ENCODE measurements at places on chromosomes 16 and 17.
A peak's percentile ranks its signal among the peaks of the same experiment; 100 is the strongest.

GRCh38 chr17:72454342-72454741, 333.5 kb downstream of the SOX9 start:
- no peak for DNase-seq

GRCh38 chr16:78684030-78684611, 584.7 kb downstream of the WWOX start:
- peak; percentile 94 for DNase-seq

GRCh38 chr17:69592692-69593350, 178.3 kb downstream of the MAP2K6 start:
- peak; percentile 74 for DNase-seq

- DNase-seq: no peak
Measured at GRCh38 chr16:26041952-26042668, 350.4 kb downstream of the HS3ST4 start.

- no peak for DNase-seq
Measured at GRCh38 chr17:79595471-79595870, 15.4 kb downstream of the RBFOX3 start.

- DNase-seq: no peak
Measured at GRCh38 chr16:84583995-84584394, 33.9 kb downstream of the COTL1 start.

- no peak for DNase-seq
Measured at GRCh38 chr17:19537111-19537510, 3.5 kb downstream of the SLC47A1 start.

DNA sequence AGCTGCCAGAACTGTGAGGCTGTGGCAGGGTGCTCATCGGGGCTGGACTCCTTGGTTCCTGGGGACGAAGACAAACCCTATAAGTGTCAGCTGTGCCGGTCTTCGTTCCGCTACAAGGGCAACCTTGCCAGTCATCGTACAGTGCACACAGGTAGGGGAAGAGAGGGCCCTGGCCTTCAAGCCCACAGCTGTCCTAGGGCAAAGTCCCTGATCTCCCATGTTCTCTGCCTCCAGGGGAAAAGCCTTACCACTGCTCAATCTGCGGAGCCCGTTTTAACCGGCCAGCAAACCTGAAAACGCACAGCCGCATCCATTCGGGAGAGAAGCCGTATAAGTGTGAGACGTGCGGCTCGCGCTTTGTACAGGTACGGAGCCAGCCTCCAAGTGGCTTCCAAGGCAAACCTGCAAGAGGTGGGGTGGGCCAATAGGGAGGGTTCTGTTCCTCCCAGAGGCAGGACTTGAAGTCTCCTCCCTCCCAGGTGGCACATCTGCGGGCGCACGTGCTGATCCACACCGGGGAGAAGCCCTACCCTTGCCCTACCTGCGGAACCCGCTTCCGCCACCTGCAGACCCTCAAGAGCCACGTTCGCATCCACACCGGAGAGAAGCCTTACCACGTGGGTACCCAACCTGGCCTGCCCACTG, 3.7 kb downstream of the BCL6B start:
- no peak for DNase-seq

DNA sequence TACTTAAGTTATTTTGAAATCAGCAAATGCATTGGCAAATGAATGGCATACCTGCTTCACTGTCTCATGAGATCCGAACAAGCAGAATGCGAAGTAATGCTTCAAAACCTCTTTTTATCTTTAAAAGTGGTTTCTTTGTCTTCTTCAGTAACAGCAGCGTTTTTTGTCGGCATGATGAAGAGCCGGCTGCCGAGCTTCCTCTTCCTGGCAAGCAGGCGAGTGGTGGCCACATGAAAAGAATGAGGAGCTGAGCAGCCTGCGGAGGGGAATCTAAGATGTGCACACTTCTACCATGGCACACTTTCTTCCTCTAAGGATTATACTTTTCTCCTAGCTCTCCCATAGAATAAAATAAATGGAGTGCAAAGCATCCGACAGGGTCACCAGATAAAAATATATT, 42.4 kb upstream of the AKTIP start:
- DNase-seq: no peak

GRCh38 chr16:1734816-1735215, 28.8 kb downstream of the MAPK8IP3 start:
- DNase-seq: no peak

- DNase-seq: no peak
Measured at GRCh38 chr17:5110816-5111215, 862 bp downstream of the ZNF232 start.

- DNase-seq: no peak
Measured at GRCh38 chr17:80380068-80380467, 34.9 kb upstream of the ENDOV start.

GRCh38 chr16:69031877-69032301, 73.6 kb upstream of the HAS3 start:
- DNase-seq: no peak

- DNase-seq: no peak
Measured at GRCh38 chr17:57496382-57496781, 240.1 kb downstream of the MSI2 start.

DNA sequence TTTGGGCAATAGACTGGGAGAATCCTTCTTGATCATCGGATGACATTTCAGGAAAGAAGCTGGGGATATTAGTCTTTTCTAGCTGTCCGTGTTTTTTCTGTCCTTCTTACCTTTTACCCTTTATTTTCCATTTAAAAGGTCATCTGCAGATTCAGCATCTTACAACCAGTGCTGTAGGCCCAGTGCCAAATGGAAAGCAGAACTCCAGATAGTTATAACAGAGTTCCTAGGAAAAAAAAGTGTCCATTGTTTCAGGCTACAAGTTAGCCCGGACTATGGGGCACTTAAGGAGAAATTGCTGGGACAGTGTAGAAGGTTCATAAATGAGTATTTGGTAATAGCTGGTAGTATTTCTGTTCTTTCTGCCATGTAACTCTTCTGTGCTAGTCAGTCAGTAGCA, 28.4 kb downstream of the LDHD start:
- no peak for DNase-seq

- DNase-seq: no peak
Measured at GRCh38 chr16:85867189-85867588, 31.8 kb upstream of the IRF8 start.

- DNase-seq: no peak
Measured at GRCh38 chr17:2500446-2500845, 11.2 kb downstream of the METTL16 start.

DNA sequence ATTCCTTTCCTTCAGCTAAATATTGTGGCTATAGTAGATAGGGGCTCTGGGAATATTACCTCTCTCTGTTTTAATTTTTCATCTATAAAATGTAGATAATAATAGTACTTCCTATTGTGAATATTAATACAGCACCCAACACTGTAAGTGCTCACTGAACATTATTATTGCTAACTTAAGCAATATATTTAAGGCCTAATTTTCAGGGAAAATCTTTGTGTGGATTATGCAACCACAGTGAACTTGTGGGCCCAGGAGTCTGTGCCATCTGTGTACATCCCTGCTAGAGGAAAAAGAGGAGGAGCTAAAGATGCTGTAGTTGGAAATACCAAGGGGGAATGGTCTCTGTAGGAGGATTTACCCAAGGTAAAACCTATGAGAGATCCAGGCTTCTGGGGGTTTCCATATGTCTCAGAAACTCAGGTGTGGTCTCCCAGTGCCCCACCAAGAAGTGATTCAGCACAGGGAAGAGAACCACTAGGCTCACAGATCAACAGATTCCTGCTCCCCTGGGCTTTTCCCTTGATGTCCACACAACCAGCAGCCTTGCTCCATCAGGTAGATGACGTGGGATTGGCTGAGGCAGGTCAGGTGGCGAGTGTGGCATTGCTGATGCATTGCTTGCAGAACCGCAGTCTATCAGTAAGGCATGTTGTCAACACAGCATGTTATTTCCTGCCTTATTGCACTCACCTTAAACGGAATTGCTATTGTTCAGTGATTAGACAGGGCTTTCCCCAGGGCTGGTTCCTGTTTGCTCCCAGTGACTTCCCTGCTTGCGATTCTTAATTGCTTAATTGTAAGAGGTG, 1.6 kb upstream of the N4BP1 start:
- DNase-seq: no peak

DNA sequence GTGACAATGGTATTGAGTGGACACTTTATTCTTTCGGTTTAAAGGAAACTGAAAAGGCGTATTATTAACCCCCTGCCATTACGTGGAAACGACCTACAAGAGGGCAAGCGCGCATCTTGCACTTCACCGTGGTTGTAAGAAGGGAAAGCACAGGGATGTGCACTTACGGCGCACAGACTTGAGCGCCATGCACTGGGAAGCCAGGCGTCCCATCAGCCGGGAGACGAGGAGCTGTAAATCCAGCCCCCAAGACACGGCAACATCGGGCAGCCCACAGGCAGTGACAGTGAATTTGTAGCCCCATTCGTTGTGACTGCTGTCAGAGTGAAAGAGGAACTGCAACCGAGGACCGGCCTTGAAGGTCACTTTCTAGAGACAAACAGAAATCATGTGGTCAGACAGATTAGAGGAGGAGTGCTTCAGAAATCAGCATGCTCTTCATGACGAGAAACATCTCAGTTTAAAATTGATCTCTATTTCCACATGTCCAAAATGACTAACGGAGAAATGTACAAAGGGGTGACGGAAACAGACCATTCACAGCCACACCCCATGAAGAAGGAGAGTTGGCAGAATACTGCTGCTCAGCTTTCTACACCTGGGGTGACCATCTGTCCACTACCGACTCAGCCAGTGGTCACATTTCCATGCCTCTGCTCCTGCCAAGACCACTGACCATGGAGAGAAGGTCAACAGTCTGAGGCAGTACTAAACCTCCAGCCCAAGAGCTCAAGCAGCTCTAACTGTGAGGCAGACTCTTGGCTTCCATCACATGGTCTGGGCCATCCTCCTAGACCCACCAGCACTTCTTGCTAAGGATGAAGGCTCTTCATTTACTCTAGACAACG, 68.6 kb downstream of the ZZEF1 start:
- DNase-seq: no peak

DNA sequence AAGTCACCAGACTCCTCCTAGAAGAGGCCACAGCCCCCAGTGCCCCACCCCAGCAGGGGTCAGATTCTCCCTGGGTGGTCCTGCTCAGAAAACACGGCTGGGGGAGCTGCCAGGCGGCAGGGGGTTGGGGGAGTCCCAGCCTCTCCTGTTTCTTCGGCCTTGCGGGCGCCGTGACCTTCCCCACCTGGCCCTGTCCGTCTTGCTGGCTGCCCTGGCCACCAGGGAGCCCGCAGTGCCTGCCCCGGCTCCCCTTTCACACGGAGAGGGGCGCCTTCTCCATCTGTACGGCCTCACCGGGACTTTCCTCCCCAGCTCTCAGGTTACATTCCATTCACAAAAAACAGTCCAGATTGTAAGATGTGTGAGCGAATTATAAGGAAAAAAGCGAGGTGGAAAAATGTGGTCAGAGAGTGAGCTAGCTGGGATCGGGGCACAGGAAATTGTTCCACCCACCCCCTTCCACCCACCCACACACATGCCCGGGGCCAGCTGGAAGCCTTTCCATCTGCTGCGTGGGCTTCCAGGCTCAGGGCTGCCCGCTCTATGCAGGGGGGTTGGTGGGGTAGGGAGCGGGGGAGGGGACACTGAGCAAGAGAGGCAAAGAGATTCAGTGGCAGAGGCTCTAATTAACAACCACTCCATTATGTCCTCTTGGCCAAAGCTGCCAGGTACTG, 14.6 kb upstream of the CIBAR2 start:
- peak; percentile 85 for DNase-seq

- DNase-seq: no peak
Measured at GRCh38 chr16:89452241-89452640, 38.1 kb downstream of the ANKRD11 start.

GRCh38 chr17:2712300-2713043, 908 bp upstream of the CLUH start:
- no peak for DNase-seq

- DNase-seq: peak; percentile 26
Measured at GRCh38 chr17:64982139-64982915, 63.0 kb upstream of the LRRC37A3 start.

- no peak for DNase-seq
Measured at GRCh38 chr16:84570739-84571403, 47.0 kb downstream of the COTL1 start.

GRCh38 chr17:78939615-78940014, 14.4 kb upstream of the TIMP2 start:
- no peak for DNase-seq

DNA sequence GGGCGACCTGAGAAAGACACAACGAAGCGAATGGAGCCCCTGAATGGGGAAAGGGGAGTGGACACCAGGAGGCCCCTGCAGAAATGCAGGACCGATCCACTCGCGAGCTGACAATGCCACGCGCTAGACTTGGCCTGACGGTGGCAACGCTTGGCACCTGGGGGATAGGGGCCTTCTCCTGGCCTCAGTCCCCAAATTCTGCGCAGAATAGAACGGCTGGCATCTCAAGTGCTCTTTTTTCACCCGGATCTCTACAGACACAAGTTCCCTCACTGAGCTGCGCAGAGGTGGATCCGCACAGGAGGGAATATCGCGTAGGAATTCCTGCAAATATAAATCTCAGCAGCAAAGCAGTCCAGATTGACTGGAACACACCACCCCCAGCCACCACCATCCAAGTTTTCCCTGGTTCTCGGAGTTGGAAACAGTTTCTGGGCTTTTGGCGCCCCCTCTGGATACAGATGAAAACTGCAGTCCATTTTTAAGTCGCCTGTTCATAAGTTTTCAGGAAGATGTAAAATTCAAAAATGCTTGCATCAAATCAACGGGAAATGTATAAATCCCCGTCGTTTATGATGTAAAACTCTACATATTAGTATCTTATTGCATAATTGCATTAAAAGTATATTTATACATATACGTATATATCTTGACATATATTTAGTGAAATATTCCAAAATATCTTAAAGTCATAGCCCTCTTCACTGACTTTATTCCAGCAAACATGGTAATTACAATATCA, 2.3 kb upstream of the SOX9 start:
- DNase-seq: peak; percentile 90

DNA sequence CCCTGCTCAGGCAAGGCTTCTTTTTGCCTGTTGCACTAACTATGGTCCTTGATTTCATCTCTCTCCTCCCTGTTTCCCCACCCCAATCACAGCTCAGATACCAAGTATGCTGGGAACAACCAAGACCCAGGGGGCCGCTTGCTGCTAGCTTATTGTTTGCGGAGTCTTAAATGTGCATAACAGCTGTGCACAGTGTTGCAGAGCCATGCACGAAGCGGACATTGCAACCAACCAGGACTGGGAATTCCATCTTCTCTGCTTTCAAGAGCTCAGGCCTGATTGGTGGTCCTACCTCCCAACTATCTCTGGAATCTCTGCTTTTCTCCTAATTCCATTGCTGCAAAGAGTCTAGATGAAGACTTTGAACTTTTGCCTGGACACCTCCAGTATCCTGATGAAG, 281.3 kb upstream of the TNRC6C start:
- DNase-seq: peak; percentile 21

DNA sequence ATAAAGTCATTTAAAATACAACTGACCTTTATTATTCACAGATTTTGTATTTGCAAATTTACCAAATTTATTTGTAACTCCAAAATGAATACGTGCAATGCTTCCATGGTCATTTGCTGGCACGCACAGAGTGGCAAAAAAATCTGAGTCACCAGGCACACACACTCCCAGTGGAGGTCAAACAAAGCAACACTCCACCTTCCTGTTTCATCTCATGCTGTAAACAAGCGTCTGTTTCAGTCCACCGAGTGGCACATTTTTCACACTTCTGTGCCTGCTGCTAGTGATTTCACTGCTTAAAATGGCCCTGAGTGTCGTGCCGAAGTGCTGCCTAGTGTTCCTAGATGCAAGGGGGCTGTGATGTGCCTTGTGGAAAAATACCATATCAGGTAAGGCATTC, 17.8 kb upstream of the ITGAE start:
- DNase-seq: no peak
